Heart left ventricle (tissue), 16 donors: ENCODE measurements at places on chromosomes 7 and 10.

- no peak for DNase-seq
These were observed 14.3 kb downstream of the PRF1 start for GRCh38 chr10:70588255-70588654.

- no peak for DNase-seq
These were observed 92.6 kb downstream of the SH2D4B start for GRCh38 chr10:80630324-80630723.

GRCh38 chr10:113533801-113534200 is 19.1 kb upstream of the HABP2 start:
- DNase-seq: no peak

GRCh38 chr10:6917125-6917524 is 337.0 kb upstream of the PRKCQ start:
- DNase-seq: no peak

- DNase-seq: no peak
These were observed 24.1 kb downstream of the ELMO1 start for GRCh38 chr7:37424521-37424920.

- no peak for DNase-seq
These were observed 177.0 kb downstream of the TSPAN12 start for GRCh38 chr7:120680985-120681384.
